AG20443 (cell line): ENCODE measurements at places on chromosomes 16 and 17.

DNA sequence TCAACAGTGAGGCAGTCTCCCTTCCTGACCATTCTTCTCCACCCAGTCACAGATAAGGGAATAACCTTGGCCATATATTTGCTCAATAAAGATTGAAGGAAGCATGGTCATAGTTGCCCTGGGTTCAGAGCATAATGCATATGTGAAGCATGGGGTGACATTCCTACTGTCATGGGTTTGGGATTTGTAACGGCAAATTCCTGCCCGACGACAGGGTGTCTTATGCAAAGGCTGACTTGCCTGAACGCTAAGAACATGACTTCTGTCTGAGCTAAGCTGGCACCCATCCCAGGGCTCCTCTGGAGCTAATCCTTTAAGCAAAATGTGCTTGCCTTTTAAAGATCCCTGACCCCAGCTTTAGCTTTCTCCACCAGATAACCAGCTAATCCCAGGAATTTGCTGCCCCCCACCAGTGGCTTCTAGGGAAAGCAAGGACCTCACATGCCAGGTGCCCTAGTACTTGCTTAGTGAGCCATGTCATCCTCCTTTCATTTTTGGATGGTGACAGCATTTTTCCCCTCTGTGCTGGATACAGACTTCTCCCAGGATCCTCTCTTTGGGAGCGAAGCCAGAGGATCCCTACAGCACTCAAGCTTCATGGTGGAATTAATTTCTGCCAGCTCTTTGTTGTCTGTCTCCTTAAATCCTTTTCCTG is 11.7 kb downstream of the SLC7A6OS start:
- DNase-seq = peak; percentile 60

- no peak for DNase-seq
Observed at GRCh38 chr17:12114686-12115418, 94.2 kb downstream of the MAP2K4 start.

- no peak for DNase-seq
Observed at GRCh38 chr16:85674828-85675227, 13.9 kb downstream of the GINS2 start.

GRCh38 chr17:78723001-78723796 is 58.9 kb downstream of the CYTH1 start:
- DNase-seq = peak; percentile 65

- peak; percentile 81 for DNase-seq
Observed at GRCh38 chr17:43530288-43531081, 15.7 kb downstream of the ETV4 start.

GRCh38 chr16:19911204-19911603 is 26.6 kb upstream of the GPRC5B start:
- no peak for DNase-seq

DNA sequence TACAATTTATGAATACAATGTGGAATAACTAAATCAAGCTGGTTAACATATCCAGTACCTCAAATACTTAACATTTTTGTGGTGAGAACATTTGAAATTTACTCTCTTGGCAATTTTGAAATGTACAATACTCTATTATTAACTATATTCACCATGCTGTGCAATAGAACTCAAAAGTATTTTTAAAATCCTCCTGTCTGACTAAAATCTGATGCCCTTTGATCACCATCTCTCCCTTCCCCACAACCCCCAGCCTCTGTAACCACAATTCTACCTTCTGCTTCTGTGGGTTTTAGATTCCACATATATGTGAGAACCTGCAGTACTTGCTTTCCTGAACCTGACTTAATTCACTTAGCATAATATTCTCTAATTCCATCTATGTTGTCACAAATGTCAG is 71.6 kb upstream of the ALOX12 start:
- DNase-seq = no peak

- DNase-seq = no peak
Observed at GRCh38 chr17:47310186-47310733, 13.5 kb upstream of the EFCAB13 start.

- peak; percentile 93 for DNase-seq
Observed at GRCh38 chr17:57988301-57989250, 522 bp upstream of the VEZF1 start.

- DNase-seq = peak; percentile 18
Observed at GRCh38 chr16:80569440-80570105, 28.8 kb downstream of the DYNLRB2 start.

DNA sequence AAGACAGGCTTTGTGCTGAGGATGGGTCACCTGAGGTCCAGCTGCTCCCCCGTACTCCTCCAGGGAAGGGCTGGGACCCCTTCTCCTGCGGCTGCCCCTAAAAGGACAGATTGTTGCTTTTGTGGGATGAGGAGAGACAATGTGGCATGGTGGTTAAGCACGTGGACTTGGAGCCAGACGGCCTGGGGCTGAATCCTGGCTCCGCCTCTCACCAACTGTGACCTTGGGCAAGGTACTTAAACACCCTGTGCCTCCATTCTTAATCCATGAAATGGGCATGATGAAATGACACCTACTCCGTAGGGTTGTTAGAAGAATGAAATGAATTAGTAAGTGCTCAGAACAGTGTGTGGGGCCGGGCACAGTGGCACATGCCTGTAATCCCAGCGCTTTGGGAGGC is 39.6 kb upstream of the PLCG2 start:
- DNase-seq = no peak

- peak; percentile 78 for DNase-seq
Observed at GRCh38 chr17:67475161-67475937, 98.3 kb downstream of the PITPNC1 start.

- peak; percentile 25 for DNase-seq
Observed at GRCh38 chr16:30615358-30616091, 5.3 kb upstream of the ZNF689 start.

DNA sequence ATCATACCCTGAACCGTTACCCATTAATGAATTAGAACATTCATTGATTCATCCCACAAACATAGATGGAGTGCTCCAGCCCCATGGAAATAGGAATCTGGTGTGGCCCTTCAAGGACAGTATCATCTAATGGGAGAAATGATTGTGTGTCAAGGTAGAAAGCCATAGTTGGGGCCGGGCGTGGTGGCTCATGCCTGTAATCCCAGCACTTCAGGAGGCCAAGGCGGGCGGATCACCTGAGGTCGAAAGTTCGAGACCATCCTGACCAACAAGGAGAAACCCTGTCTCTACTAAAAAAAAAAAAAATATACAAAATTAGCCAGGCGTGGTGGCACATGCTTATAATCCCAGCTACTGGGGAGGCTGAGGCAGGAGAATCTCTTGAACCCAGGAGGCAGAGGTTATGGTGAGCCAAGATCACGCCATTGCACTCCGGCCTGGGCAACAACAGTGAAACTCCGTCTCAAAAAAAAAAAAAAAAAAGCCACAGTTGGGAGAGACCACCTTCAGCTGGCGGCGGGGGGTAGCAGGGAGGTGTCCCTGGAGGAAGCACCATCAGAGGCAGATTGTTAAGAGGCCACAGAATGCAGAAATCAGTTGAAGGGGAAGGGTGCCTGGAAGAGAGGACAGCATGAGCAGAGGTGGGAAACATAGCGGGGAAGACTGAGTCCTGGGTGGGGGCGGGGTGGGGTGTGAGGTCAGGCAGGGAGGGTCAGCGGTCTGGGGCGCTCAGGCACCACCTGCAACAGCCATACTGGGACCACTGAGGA is 60.0 kb downstream of the USP22 start:
- DNase-seq = no peak

- DNase-seq = no peak
Observed at GRCh38 chr16:52066962-52067361, 480.0 kb downstream of the TOX3 start.

- no peak for DNase-seq
Observed at GRCh38 chr17:70033165-70033564, 41.9 kb upstream of the KCNJ16 start.

DNA sequence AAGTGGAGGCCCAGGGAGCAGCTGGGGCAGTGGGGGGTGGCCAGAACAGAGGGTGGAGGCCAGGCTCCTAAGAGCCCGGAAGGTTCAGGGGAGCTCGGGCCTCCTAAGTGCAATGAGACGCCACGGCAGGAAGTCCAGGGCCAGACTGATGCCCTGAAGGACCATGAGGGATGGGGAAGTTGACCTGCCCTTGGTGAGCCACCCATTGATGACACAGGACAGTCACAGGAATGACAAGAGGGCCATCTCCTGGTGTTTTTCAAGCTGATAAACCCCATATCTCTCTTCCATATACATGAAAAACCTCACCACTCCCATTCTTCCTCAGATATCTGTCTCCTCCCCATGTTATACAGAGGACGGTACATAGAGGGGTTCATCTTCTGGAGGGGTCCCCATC is 5.8 kb upstream of the MRPL58 start:
- no peak for DNase-seq

GRCh38 chr16:57763285-57764005 is 27.9 kb downstream of the KATNB1 start:
- no peak for DNase-seq

DNA sequence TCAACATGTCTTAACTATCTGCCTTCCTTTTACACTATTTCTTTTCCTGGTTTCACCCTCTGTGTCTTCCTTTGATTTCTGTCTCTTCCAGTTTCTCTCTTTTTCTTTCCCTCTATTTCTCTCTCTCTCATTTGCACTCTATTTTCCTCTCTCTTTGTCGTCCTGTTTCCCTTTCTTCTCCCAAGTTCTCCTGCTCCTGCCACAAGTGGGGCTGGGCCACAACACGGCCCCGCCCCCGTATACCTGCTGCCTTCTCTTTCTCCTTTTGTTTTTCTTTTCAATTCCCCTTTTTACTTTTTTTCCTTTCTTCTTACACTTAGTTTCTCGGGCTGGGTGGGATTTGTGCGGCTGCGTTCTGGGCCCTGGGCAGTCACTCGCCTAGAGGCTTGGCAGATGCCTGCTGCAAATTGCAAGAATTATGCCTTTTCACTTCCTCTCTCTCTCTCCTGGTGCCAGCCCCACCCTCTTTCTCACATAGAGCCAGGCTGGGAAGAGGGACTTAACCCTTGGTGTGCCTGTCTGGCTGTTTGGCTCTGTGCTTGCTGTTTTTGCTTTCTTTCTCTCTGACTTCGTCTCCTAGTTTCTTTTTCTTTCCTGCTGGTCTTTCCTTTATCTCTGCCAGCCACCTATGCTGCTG is 2139.4 kb downstream of the TP53TG3F start:
- no peak for DNase-seq

DNA sequence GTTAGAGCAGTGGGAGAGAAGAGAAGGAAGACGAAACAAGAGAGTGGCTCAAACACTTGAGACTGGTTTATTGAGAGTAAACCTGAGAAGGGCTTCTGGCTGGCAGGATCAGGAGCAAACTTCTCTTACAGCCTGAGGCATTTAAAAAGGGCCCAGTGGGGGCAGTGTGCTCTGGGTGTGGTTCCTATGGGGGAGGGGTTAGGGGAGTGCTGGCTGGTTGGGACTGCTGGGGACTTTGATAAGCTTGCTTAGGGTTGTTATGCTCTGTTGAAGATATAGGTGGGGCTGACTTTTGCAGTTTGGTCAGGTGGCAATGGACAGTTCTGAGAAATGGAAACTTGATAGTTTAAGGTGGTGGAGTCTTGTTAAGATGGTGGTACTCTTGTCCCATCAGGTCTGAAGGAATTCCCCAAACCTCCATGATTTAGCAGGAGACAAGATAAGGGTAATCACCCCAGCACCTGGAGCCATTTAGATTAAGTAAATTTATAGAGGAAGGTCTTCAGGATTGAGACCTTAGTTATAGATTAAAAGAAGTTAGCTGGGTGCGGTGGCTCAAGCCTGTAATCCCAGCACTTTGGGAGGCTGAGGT is 79.3 kb downstream of the EMP2 start:
- no peak for DNase-seq

- no peak for DNase-seq
Observed at GRCh38 chr16:69270395-69270794, 40.8 kb upstream of the VPS4A start.

GRCh38 chr17:27989046-27989445 is 53.4 kb upstream of the NLK start:
- DNase-seq = no peak

- DNase-seq = peak; percentile 99
Observed at GRCh38 chr17:45894022-45894784, at the start of gene MAPT. MAPT (plus strand) TSS chr17:45894554; CDS start chr17:45962338, 67,784 bp downstream.

GRCh38 chr16:47528431-47528830 is 67.3 kb downstream of the PHKB start:
- DNase-seq = no peak

GRCh38 chr17:61371606-61372005 is 28.0 kb upstream of the TBX2 start:
- DNase-seq = no peak

GRCh38 chr17:53649201-53649600 is 173.5 kb upstream of the KIF2B start:
- no peak for DNase-seq

- no peak for DNase-seq
Observed at GRCh38 chr16:54519161-54519695, 232.6 kb upstream of the IRX3 start.

GRCh38 chr17:73976676-73977521 is 226.6 kb upstream of the RPL38 start:
- peak; percentile 60 for DNase-seq

GRCh38 chr16:74926805-74927204 is 58.1 kb downstream of the WDR59 start:
- no peak for DNase-seq

GRCh38 chr16:11612665-11613025 is 25.9 kb upstream of the LITAF start:
- DNase-seq = no peak

DNA sequence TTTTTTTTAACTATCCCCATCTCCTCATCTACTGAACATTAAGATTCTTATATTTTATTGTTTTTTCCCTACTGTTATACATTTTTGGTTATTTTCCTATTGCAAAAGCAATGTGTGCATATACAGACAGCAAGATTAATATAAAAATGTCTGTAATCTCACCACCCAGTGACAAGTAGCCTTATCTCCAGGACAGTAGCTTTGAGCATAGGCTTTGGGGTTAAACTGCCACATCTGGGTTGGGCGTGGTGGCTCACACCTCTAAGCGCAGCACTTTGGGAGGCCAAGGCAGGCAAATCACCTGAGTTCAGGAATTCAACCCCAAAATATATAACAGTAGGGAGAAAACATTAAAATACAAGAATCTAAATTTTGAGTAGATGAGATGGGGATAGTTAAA is 27.4 kb upstream of the SSTR2 start:
- DNase-seq = no peak

DNA sequence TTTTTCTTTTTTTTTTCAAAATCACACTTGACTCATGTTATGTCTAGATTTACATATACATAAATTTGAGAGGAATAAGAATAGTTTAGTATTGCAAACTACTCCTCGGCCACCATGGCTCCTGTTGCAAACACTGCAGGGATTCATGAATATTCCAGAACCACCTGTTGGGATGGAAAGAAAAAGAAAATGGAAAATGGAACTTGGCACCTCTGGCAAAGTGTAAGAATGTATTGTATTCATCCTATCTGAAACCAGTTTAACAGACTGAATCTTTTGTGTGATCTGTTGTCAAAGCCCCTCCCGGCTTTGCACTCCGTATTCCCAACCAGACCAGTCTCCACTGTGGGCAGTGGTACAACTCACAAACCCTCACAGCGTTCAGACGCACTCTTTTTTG is 124.4 kb downstream of the SPECC1 start:
- no peak for DNase-seq

- no peak for DNase-seq
Observed at GRCh38 chr16:22693638-22694340, 120.2 kb upstream of the HS3ST2 start.

- DNase-seq = no peak
Observed at GRCh38 chr16:6190776-6191175, 1093.2 kb upstream of the EEF2KMT start.

- DNase-seq = no peak
Observed at GRCh38 chr17:50458701-50459676, 9.7 kb downstream of the CHAD start.

GRCh38 chr17:63066158-63066813 is 100.3 kb downstream of the TANC2 start:
- DNase-seq = no peak

- peak; percentile 71 for DNase-seq
Observed at GRCh38 chr16:67537636-67538591, 9.3 kb downstream of the RIPOR1 start.

GRCh38 chr16:1420111-1420539 is 422 bp downstream of the UQCC4 start:
- DNase-seq = no peak
